ENCODE measurements at places on chromosomes 12 and 14.
A peak's percentile ranks its signal among the peaks of the same experiment; 100 is the strongest.

- H3K4me1 ChIP-seq = peaks cover 79% of the 10 kb centered on the region
- no peak overlapping the region for H3K4me3 ChIP-seq
- DNase-seq = peak; percentile 89
- peak overlapping the region; percentile 83 for H3K27ac ChIP-seq
- no peaks in the 10 kb centered on the region for H3K27me3 ChIP-seq
- peaks cover 64% of the 10 kb centered on the region for H3K36me3 ChIP-seq
Observed at GRCh38 chr12:6965026-6965661, 5.3 kb downstream of the PHB2 start.

- peaks cover 3% of the 10 kb centered on the region for H3K27me3 ChIP-seq
- no peaks in the 10 kb centered on the region for H3K36me3 ChIP-seq
- no peak for DNase-seq
- no peak overlapping the region for H3K4me3 ChIP-seq
- H3K27ac ChIP-seq = no peak overlapping the region
Observed at GRCh38 chr12:65605019-65605418, 219.3 kb upstream of the HMGA2 start.

GRCh38 chr14:73943083-73943482 is 6.8 kb downstream of the FAM161B start:
- no peak overlapping the region for H3K4me3 ChIP-seq
- no peaks in the 10 kb centered on the region for H3K36me3 ChIP-seq
- no peaks in the 10 kb centered on the region for H3K27me3 ChIP-seq
- no peak for DNase-seq
- H3K4me1 ChIP-seq = peaks cover 21% of the 10 kb centered on the region
- peak overlapping the region; percentile 21 for H3K27ac ChIP-seq

GRCh38 chr12:2800046-2800570 is 5.3 kb downstream of the FKBP4 start:
- no peak overlapping the region for H3K27ac ChIP-seq
- peaks cover 75% of the 10 kb centered on the region for H3K36me3 ChIP-seq
- no peak for DNase-seq
- peaks cover 17% of the 10 kb centered on the region for H3K4me1 ChIP-seq

- no peak overlapping the region for H3K4me3 ChIP-seq
- no peaks in the 10 kb centered on the region for H3K27me3 ChIP-seq
- H3K36me3 ChIP-seq = no peaks in the 10 kb centered on the region
- no peak overlapping the region for H3K27ac ChIP-seq
- DNase-seq = no peak
Observed at GRCh38 chr12:60317361-60317760, 721.5 kb downstream of the SLC16A7 start.

DNA sequence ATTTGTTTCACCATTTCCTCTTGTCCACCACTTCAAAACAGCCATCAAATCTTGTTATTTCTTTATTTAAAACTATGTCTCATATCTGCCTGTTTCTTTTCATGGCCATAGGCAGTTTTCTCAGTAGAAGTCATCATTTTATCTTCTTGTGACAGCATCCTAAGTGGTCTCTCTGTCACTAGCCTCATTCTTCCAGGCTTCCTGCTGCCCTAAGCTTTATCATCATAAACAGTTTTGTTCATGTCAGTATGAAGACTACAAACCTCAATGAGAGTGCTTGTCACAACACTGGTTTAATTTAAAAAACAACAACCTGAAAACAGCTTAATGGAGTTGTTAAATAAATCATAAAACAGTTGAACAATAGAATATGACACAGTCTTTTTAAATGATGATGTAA is 387.8 kb upstream of the RPL10L start:
- no peaks in the 10 kb centered on the region for H3K36me3 ChIP-seq
- no peaks in the 10 kb centered on the region for H3K4me1 ChIP-seq
- H3K4me3 ChIP-seq = no peak overlapping the region
- H3K27me3 ChIP-seq = no peaks in the 10 kb centered on the region
- no peak for DNase-seq

DNA sequence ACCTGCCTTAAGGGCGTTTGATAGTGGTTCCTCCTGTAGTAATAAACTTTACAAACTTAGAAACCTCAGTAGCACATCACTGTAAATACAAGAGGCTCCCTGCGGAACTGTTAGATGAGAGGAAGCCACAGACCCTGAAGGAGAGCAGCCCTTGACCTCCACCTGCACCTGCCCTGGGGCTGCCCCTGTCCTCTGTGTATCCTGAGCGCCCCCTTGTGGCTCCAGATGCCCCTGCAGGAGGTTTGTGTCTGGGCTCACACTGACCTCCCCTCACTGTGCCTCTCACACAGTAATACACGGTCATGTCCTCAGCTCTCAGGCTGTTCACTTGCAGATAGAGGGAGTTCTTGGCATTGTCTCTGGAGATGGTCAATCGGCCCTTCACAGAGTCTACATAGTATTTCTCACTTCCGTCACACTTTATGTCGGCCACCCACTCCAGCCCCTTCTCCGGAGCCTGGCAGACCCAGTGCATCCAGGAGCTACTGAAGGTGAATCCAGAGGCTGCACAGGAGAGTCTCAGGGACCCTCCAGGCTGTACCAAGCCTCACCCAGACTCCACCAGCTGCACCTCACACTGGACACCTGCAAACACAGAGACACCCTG is 1059.8 kb downstream of the TMEM121 start:
- no peaks in the 10 kb centered on the region for H3K36me3 ChIP-seq
- H3K4me1 ChIP-seq = no peaks in the 10 kb centered on the region
- H3K27ac ChIP-seq = no peak overlapping the region

DNA sequence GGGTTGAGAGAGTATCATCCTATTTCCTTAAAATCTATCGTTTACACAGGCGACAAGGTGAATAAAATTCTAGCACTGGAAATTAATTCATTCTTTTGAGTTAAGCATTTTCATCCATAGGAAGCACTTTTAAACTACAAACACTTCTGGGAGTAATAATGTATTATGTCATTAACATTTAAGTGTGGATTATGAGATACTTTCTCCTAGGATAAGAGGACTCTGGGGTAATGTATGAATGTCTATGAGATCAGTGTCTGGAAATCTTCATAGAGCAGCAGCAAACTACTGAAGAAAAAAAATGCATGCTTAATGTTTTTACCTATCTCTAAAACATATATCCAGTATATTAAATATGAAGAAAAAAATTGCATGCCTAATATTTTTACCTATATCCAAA is 86.9 kb downstream of the EPS8 start:
- no peak overlapping the region for H3K4me3 ChIP-seq
- peaks cover 1% of the 10 kb centered on the region for H3K27me3 ChIP-seq
- peaks cover 38% of the 10 kb centered on the region for H3K4me1 ChIP-seq

GRCh38 chr14:64209444-64210131 is 84.6 kb downstream of the ESR2 start:
- peaks cover 35% of the 10 kb centered on the region for H3K36me3 ChIP-seq
- H3K27ac ChIP-seq = no peak overlapping the region
- no peak for DNase-seq
- H3K4me1 ChIP-seq = peaks cover 3% of the 10 kb centered on the region
- no peak overlapping the region for H3K4me3 ChIP-seq
- H3K27me3 ChIP-seq = no peaks in the 10 kb centered on the region

- H3K36me3 ChIP-seq = peaks cover 21% of the 10 kb centered on the region
- no peaks in the 10 kb centered on the region for H3K27me3 ChIP-seq
- peaks cover 19% of the 10 kb centered on the region for H3K4me1 ChIP-seq
- no peak for DNase-seq
Observed at GRCh38 chr14:103641161-103641560, 12.2 kb downstream of the KLC1 start.

All from activated CD4-positive, alpha-beta memory T cell treated with anti-CD3 and anti-CD28 coated beads, Interleukin-2, amount 10 ng/mL, durations not matched to agents 7 days and 5 days (primary cell).